ENCODE measurements at places on chromosomes 5 and 9.

- no peak for DNase-seq
Observed at GRCh38 chr5:143261748-143262392, 141.6 kb downstream of the NR3C1 start.

DNA sequence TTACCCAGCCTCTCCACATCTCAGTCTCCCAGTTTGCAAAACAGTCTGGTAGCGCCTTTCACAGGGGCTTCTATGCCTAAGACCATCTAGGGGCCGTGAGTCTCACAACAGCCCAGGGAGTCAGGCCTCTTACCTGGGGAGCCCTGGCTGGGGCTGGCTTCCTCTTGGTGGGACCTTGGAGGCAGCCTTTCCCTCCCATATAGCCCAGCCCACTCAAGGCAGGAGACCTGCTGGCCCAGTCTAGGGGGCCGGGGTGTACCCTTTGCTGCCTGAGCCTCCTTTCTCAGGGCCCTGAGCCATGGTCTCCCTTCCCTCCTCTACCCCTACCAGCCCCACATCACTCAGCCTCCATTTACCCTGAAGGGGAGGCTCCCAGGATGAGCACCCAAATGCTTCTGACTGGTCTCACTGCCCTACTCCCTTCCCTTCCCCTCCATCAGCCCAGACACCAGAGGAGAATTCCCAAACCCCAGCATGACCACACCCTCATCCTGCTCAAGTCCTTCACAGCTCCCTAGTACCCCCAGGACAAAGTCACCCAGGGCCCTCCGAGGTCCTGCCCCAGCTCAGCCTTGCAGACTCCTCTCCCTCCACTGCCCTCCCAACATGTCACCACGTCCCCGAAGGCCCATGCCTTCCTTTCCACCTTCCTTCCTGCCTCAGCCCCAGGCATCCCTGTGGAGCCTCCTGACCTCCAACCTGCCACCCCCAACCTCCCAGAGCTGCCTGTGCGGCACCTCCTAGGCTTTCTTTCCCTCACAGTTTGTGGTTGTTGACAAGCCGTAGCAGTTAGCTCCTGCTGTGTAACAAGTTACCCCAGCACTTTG, 55.3 kb downstream of the BARX1 start:
- DNase-seq = no peak

DNA sequence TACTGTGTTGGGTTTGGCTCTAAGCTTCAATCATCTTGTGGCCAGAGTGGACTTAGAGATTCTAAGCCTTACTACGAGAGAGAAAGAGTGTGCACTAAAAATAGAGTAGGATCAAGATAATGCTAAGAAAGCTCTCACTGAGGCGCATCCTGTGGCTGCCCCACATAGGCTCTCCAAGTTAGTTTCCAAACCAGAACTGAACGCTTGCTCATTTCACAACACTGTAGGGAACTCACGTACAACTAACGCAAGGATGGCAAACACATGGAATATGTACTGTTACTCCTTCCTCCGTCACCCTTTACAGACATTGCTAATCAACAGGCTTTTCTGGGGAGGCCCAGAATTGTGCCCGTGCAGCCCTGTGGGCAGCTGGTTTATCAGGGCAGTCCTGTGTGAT, 90.9 kb downstream of the EQTN start:
- DNase-seq = no peak

DNA sequence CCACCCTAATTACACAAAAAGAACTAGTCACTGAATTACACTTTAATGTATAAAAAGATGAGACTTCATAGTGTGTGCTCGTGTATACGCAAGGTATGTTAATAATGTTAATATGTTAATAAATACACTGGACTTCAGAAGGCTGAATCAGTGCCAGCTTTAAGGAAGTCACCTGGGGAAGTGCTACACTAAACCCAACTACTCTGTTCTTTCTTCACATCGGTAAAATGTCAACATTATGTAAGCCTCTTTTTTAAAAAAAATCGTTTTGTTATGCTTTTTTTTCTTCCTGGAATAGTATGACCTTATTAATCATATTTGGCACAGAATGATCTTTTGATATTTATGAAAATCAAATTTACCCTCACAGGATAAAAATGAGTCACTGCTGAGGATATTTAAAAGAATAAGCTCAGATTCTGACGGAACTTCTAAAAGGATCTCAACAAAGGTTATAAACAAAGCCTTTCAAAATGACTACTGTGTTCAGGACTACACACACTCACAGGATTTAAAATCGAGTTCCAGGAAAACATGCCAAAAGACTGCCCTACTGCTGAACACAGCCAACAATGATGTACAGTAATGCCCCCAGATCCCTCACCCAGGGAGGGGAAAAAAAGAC, 75.9 kb downstream of the AUH start:
- no peak for DNase-seq

DNA sequence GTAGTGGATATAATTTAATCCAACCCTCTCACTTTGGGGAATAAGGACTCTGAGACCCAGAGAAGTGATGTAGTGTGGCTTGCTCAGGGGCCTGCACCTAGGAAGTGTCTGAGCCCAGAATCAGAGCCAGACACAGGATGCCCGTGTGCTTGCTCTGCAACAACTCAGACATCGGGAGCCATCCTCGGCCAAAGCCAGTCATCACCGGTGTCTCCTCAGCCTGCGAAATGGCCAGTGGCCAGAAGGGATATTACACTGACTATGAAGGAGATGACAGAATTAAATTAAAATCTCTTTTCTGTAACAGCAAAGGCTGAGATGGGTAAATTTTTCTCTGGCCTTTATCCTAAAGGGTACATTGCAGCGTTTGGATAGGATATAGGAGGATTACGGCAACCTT, 102.9 kb downstream of the MARCHF11 start:
- DNase-seq = no peak

DNA sequence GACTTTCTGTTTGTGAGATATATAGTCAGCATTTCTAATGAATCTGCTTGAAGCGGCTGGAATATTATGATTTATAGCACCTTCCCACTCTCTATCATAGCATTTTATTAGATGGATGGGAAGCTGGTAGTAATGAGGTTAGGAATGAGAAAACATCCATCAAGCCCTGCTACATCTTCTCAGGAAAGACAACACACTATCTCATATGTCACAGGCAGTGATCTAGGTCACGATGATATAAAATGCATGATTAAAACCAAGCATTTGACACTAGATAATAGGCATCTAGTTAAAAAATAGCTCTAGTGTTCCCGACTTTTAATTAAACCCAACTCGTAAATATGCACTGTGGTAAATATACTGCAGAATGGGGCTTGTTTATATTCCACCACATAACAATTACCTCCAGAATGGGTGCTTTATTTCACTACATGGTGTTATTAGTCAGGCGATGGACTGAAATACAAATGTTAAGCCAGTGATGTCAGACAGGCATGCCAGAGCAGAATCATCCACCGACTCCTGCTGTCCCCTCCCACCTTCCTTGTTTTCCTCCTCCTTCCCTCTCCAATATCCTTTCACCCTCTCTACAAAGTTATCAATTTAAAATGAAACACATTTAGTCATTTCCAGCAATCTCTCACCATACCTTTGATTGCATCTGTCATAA, 286.8 kb downstream of the SPATA31D1 start:
- DNase-seq = no peak

DNA sequence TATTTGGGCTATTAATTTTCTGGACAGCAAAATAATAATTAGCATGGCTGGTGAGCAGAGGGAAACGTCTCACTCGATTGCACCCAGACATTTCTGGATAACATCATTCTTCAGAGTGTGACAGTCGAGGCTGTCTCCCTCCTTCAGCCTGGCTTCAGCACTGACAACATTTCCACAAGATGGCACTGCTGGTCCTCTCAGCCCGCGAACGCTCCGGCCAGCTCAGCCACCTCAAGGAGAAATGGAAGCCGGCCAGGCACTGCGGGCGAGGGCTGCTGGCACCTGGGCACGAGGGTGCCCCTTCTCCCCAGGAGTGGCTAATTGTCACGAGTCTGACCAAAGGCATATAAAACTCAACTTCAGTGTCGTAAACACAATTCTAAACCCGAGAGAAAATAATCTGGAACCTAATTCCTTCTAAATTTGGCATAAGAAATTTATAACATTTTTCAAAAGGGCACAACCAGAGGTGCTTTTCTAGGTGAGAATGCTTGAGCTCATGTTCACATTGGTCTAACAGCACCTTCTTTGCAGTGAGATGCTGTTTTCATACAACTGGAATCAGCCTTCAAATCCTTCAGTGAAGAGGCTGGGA, 65.9 kb downstream of the DAP start:
- DNase-seq = no peak

DNA sequence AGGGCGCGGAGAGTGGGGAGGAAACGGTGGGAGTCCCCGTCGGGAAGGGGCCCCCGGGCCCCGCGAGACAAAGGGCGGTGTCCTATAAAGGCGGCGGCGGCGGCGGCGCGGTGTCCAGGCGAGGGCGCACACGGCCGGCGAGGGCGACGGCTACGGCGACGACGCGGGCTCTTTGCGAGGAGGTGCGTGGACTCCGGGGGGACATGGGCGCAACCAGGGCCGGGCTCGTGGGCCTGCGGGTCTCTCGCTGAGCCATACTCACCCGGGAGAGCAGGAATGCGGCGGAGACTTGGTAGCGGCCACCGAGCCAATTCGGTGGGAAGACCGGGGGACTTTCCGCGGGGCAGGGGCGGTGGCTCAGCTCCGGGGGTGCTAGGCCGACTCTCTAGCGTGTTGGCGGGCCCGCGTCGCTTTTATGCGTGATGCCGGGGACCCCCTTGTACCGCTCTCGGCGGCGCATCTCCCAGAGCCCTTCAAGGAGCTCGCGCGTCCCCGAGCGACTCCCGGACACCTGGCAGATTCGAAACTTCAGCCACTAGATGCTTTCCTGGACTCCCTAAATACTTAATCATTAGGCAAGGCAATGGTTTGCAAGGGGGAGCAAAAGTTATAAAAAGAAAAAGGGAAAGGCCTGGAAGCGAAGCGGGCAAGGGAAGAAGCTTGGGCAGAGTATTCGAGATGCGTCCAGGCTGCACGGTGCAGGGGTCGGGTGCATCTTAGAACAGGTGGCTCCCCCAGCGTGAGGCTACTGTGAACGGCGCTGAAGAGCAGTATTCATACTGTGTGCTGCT, 5.9 kb upstream of the TAL2 start:
- no peak for DNase-seq

GRCh38 chr5:176152191-176152929, 85.9 kb upstream of the SIMC1 start:
- DNase-seq = no peak

- peak; percentile 51 for DNase-seq
Observed at GRCh38 chr9:136093995-136094881, 851 bp downstream of the NACC2 start.

DNA sequence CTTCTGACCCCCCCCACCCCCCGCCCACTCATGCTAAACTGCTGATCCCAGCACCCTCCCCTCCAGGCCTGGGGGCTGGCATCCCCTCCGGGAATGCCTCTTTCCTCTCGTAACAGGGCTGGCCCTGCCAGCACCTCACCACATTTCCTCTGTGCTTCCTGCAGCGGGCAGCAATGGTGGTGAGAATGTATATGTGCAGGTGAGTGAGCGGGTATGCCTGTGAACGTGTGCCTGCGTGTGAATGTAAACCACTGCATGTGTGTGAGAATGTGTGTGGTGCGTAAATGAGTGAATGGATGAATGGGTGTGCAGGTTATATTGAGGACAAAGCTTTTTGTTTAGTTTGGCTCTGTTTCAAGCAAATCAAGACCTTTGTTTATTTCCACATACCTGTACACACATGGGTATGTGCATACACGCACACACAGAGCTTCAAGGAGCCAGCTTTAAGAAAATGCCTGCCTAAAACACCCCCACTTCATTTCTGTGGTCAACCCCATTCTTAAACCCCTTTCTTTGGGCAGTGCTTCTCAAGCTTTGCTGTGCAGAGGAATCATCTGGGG, 95.7 kb upstream of the SHB start:
- no peak for DNase-seq

- DNase-seq = no peak
Observed at GRCh38 chr5:57488215-57488955, 5.8 kb upstream of the ACTBL2 start.

GRCh38 chr5:146001544-146002190, 65.3 kb downstream of the SH3RF2 start:
- no peak for DNase-seq

DNA sequence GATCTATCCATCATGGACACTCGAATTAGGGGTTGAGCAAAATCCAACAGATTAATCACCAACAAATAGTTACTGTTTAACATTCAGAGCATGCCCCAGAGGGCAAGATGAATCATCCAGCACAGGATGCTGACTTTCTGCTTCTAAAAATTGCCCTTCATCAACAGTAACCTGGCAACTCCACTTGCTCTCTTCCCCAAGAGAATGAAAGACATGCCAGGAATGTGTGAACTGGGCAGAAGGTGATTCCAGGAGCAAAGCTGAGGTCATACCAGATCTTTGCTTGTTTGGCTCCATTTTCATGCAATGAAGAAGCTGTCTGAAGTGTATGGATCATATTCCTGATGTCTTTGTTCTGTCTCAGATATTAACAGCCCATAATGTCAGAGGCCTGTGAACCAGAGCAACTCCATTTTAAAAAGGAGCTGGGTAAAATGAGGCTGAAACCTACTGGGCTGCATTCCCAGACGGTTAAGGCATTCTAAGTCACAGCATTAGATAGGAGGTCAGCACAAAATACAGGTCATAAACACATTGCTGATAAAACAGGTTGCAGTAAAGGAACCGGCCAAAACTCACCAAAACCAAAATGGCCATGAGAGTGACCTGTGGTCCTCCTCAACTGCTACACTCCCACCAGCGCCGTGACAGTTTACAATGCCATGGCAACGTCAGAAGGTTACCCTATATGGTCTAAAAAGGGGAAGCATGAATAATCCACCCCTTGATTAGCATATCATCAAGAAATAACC, 2.5 kb upstream of the ZNF367 start:
- no peak for DNase-seq

DNA sequence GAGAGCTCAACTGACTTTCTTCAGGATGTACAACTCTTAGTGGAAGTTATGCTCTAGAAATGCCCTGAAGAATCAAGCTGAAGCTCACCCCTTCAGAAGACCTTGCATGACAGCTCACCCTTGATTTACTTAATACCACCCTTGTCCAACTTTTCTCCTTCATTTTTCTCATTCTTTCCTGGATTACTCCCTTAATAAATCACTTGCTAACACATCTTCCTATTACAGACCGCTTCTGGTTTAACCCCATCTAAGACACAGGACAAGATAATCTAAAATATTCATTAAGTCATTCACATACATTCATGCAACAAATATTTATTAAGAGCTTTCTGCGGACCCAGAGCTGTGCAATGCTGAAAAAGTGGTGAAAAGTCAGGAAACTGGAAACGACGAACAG, 630.7 kb upstream of the RORB start:
- no peak for DNase-seq

Data from activated gamma-delta T cell (primary cell).